ENCODE measurements at places on chromosomes 5 and 9.

DNA sequence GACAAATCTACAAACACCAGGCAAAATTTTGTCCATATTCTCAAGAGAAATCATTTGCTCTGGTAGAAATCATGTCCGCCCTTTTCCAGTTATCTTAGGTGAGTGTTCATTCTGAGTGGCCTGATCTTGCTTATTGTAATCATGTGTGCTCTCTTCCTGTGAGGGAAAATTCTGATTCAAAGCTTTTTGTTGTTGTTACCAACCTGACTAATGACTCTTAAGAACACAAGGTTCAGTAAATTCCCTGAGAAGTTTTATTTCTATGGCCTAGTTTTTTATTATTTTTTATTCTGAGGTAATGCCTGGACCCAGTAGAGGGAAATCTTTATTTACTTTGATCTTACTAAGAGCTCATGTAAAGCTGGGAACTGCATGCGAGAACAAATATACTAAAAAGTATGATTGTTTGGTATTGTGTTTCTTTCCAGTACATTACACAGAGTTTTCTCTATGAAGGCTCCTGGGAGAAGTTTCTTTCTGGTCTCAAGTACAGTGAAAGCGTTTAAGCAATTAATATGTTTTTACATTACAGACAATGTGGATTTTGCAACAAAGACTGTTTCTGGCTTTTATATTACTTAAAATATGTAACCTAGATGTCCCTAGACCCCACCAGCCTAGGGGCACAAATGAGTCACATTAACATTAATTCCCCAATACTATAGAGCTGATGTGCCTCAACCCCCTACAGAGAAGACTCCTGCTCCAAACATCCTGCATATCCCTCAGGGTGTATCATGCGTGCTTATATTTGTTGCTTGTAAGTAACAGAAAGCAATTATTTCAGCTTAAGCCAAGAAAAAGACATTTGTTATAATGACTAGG is 138.1 kb downstream of the TMEM167A start:
- H3K27ac ChIP-seq: no peak overlapping the region
- no peaks in the 10 kb centered on the region for H3K36me3 ChIP-seq
- H3K4me1 ChIP-seq: no peaks in the 10 kb centered on the region

- no peaks in the 10 kb centered on the region for H3K36me3 ChIP-seq
- no peak overlapping the region for H3K27ac ChIP-seq
- H3K4me1 ChIP-seq: no peaks in the 10 kb centered on the region
- no peak overlapping the region for H3K4me3 ChIP-seq
- DNase-seq: no peak
- H3K27me3 ChIP-seq: no peaks in the 10 kb centered on the region
Measured at GRCh38 chr5:100165309-100165708, 369.9 kb upstream of the FAM174A start.

DNA sequence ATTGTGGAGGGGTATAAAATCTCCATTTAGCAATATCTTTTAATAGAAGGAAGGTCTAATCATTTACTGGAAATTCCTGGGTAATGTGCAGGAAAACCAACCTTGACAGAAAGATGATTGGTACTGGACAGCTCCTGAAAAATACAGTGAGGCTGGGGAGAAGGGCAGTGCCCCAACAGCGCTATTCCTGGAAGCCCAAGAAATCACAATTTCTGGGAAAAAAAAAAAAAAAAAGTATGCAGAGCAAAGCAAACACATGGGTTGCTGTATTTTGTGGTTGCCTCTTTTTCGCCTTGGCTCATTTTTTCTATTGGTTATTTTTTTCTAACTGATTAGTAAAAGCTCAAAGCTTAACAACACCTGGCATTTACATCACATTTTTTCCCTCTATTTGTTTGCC is 249.7 kb downstream of the ENC1 start:
- H3K4me1 ChIP-seq: no peaks in the 10 kb centered on the region
- no peak overlapping the region for H3K4me3 ChIP-seq
- no peaks in the 10 kb centered on the region for H3K27me3 ChIP-seq
- H3K27ac ChIP-seq: no peak overlapping the region

- H3K36me3 ChIP-seq: no peaks in the 10 kb centered on the region
Measured at GRCh38 chr5:113425909-113426308, 8.9 kb downstream of the TSSK1B start.

GRCh38 chr9:70602321-70603019 is 188.0 kb upstream of the KLF9 start:
- no peaks in the 10 kb centered on the region for H3K36me3 ChIP-seq
- H3K4me3 ChIP-seq: no peak overlapping the region
- H3K4me1 ChIP-seq: peaks cover 4% of the 10 kb centered on the region
- no peak overlapping the region for H3K27ac ChIP-seq

DNA sequence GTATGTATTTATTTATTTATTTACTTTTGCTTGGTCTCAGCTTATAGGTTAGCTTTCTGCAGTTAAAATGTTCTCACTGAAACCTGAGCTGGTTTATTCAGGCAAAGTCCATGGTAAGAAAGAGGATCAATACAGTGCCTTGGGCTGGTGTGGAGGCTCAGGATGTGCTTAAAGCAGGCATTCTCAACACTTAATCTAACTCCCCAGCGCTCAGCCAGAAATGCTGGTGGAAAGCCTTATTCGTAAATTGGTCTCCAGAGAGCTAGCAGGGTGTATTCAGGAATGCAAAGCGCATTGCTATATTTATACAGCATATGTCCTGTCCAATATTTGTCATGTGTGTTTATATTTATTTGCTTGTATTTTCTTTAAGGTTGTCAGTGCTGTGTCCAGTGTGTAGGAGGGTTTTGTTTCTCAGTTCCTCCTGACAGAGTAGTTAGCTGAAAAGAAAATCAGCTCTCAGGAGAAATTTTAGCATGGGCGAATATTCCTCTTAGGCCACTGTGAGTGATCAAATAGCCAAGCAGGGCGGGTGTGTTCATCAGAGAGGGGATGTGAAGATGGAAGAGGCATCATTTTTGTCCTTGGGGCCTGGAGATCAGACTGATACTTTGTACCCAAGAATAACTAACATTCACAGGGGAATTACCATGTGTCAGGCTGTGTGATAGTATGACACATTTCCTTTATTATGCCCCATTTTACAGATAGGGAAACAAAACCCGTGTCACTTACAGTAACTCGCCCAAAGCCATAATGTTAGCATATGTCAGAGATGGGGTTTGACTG is 65.8 kb downstream of the DOCK2 start:
- no peak for DNase-seq
- H3K27me3 ChIP-seq: no peaks in the 10 kb centered on the region
- no peaks in the 10 kb centered on the region for H3K4me1 ChIP-seq
- H3K4me3 ChIP-seq: no peak overlapping the region
- H3K27ac ChIP-seq: no peak overlapping the region

DNA sequence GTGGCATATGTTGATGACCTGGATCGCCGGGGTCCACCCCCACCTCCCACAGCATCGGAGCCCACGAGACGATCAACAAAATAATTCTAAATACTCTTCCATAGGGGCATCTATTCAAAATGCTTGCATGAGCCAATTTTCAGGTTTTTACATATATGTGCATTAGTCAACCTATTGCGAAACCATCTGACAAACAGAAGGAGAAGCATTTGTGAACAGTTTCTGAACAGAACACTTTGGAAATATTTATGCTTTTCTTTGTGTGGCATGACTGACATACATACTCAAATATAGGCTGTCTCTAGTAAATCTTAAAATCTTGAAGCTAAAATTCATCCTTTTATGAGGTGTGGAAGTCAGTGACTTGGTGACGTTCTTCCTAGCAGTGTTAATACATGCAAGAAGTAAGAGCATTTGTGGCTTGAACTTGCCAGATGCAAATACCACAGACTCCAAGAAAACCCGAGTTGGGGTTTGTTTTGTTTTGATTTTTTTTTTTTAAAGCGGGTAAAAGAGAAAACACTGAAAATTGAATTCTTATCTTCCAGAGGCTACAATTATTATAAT is 5.3 kb downstream of the GPR151 start:
- no peaks in the 10 kb centered on the region for H3K4me1 ChIP-seq
- no peaks in the 10 kb centered on the region for H3K27me3 ChIP-seq
- no peak overlapping the region for H3K27ac ChIP-seq
- peaks cover 55% of the 10 kb centered on the region for H3K36me3 ChIP-seq

- no peaks in the 10 kb centered on the region for H3K27me3 ChIP-seq
- no peaks in the 10 kb centered on the region for H3K36me3 ChIP-seq
- H3K4me3 ChIP-seq: no peak overlapping the region
- no peaks in the 10 kb centered on the region for H3K4me1 ChIP-seq
- no peak for DNase-seq
Measured at GRCh38 chr5:9519537-9519936, 26.3 kb downstream of the SEMA5A start.

- no peaks in the 10 kb centered on the region for H3K4me1 ChIP-seq
- no peak overlapping the region for H3K4me3 ChIP-seq
- H3K27ac ChIP-seq: no peak overlapping the region
- DNase-seq: no peak
Measured at GRCh38 chr9:108779551-108780325, 76.0 kb downstream of the ACTL7B start.

DNA sequence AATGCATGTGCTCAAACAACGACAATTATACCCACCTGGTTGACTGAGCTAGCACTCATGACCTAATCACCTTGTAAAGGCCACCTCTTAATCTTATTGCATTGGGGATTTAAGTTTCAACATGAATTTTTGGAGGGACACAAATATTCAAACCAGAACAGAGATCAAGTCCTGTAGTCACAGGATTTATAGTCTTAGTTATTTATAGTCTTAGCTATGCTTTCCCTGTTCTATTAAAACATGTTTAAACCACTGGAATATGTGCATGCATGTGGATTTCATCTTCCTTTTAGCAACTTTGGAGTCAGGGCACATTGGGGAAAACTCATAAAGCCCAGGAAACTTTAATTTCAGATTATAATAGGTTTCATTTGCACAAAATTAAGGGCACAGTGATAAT is 26.7 kb downstream of the ANKDD1B start:
- no peak overlapping the region for H3K27ac ChIP-seq
- DNase-seq: no peak
- no peaks in the 10 kb centered on the region for H3K4me1 ChIP-seq
- no peak overlapping the region for H3K4me3 ChIP-seq
- H3K27me3 ChIP-seq: peaks cover 2% of the 10 kb centered on the region

- H3K4me3 ChIP-seq: no peak overlapping the region
- H3K27ac ChIP-seq: no peak overlapping the region
- H3K36me3 ChIP-seq: no peaks in the 10 kb centered on the region
- DNase-seq: no peak
- no peaks in the 10 kb centered on the region for H3K4me1 ChIP-seq
Measured at GRCh38 chr9:9078301-9078700, 1278.7 kb upstream of the DMAC1 start.

DNA sequence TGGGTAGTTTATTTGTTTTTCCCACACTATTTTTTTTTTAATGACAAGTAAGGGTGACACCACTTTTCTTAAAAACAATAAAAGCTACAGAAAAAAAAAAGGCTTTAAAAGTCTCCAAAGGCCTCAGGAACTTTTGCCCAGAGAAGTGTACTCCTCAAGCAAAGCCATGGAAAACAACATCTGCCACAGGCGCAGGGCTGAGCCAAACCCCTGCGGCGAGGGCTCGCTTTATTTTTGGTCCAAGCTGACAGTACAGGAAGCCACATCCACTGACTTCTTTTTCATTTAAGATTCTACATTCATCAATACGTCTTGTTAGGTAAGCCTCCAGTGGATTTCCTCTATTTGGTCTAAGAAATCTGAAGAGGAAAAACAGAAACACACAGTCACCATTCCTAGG is 51.9 kb upstream of the IFNK start:
- DNase-seq: no peak

DNA sequence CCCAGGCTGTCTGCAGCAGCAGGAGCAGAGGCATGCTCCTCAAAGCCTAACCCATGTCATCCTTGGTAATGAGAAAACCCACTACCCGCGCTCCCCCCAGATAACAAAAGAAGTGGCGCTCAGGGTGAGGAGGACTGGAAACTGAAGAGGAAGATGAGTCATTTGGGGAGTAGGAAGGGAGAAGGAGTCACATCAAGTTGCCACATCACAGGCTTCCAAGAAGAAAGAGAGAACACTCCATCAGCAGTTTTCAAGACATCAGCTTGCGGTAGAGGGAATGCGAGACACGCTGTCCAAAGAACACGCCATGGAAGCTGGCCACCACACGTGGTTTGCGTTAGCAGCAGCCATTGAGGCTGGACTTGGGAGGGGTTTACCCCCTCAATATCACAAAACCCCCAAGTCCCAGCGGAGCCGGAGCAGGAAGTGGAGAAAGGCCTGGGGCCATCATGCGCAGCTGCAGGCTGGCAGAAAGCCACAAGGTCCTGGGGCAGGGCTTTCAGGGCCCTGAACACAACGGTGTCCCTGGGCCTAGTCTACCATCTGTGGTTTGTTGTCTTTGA is 41.5 kb downstream of the SH3PXD2B start:
- H3K36me3 ChIP-seq: no peaks in the 10 kb centered on the region
- no peak overlapping the region for H3K4me3 ChIP-seq
- H3K4me1 ChIP-seq: no peaks in the 10 kb centered on the region
- DNase-seq: no peak
- no peak overlapping the region for H3K27ac ChIP-seq
- no peaks in the 10 kb centered on the region for H3K27me3 ChIP-seq

GRCh38 chr5:128264564-128265360 is 181.2 kb downstream of the SLC12A2 start:
- H3K4me3 ChIP-seq: no peak overlapping the region
- no peak overlapping the region for H3K27ac ChIP-seq
- H3K36me3 ChIP-seq: no peaks in the 10 kb centered on the region

- no peak overlapping the region for H3K27ac ChIP-seq
- H3K4me3 ChIP-seq: no peak overlapping the region
- DNase-seq: no peak
Measured at GRCh38 chr9:8095672-8096086, 296.1 kb upstream of the DMAC1 start.

- H3K4me3 ChIP-seq: no peak overlapping the region
- no peaks in the 10 kb centered on the region for H3K27me3 ChIP-seq
- no peaks in the 10 kb centered on the region for H3K4me1 ChIP-seq
- no peak overlapping the region for H3K27ac ChIP-seq
- DNase-seq: no peak
- peaks cover 6% of the 10 kb centered on the region for H3K36me3 ChIP-seq
Measured at GRCh38 chr5:67089200-67089725, 107.3 kb downstream of the CD180 start.
